ENCODE measurements at places on chromosomes 2 and 18.

GRCh38 chr2:142966284-142966683 lies 88.8 kb downstream of the KYNU start:
- DNase-seq, result no peak

- no peak for DNase-seq
Observed at GRCh38 chr2:40367032-40367431, 84.9 kb downstream of the SLC8A1 start.

- no peak for DNase-seq
Observed at GRCh38 chr2:223043164-223043941, 8.6 kb upstream of the KCNE4 start.

- DNase-seq, result no peak
Observed at GRCh38 chr2:206713746-206714145, 4.5 kb downstream of the DYTN start.

Data from T47D (cell line).